ENCODE measurements at places on chromosomes 7 and 10. TPM values are rescaled to one million over a fixed set of nuclear protein-coding genes. Genes with fewer than 3 reads are reported as not detected.

DNA sequence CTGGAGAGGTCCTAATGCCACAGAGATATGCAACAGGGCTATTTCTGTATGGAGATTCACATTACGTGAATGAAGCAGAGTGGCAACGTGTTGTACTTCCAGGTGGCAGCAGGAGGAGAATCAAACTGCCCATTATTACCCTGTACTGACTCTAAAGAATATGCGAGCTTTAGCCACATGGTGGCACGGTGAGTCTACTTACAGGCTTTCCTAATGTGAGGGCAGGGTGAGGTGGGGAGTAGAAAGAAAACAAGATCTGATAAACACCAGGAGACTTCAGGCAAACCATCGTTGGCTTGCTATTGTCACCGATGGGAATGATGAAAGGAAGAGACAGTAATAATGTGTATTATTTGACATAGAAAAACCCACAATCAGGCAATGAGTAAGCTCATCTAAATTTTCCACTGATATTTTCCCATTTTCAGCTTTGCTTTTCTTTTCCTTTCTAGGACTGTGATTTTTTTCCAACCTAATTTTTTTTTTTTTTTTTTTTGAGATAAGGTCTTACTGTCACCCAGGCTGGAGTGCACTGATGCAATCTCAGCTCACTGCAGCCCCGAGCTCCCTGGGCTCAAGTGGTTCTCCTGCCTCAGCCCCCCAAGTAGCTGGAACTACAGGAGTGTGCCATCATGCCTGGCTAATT, 164.3 kb downstream of the BTAF1 start:
- peak; percentile 73 for DNase-seq

DNA sequence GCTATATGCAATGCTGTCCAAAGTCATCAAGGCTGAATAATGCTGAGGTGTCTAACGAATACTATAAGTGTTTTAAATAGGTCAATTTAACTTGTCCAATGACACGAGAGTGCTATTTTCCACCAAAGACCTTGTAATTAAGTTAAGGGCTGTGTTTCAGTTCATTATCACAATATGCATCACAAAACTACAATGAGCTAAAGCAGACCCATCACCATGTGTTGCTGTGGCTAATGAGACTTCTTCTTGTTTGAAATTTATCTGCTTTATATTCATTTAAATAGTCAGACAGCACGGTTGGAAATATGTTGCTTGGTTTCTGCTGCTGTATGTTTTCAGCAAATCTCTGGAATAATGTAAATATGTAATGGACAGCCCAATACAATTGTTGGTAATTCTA, 292.5 kb upstream of the VSTM2A start:
- no peak for DNase-seq

DNA sequence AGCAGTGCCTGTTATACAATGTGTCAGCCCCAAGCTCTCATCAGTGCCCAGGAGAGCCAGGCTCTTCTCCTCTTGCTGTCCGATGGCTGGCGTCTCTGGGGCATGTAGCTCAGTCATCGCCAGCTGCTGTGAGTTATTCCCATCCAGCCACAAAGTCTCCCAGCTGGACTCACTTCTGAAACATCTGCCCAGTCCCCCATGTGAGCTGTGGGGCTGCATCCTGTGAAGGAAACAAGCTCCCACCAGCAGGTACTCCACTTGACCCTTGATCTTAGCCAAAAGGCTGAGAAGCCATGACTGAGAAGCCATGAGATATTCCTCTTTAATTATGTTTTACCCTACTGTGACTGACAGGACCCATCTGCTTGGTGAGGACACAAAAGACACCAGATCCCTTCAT, 212.7 kb upstream of the IGFBP3 start:
- DNase-seq: no peak

DNA sequence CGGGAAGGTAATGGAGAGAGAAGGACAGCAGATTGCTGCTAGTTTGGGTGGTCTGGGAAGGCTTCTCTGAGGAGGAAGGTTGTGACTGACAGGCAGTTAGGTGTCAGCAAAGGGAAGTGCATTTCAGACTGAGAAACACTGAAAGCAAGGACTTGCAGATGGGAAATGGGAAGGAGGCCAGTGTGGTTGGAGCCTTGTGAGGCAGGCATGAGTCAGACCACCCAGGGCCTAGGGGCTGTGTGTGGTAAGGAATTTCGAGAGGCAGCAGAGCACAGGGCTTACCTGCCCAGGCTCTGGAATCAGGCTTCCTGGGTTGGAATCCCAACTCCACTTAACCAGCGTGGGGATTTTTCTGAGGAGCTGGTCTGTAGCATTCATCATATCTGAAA, 53.5 kb downstream of the NRF1 start:
- no peak for DNase-seq

DNA sequence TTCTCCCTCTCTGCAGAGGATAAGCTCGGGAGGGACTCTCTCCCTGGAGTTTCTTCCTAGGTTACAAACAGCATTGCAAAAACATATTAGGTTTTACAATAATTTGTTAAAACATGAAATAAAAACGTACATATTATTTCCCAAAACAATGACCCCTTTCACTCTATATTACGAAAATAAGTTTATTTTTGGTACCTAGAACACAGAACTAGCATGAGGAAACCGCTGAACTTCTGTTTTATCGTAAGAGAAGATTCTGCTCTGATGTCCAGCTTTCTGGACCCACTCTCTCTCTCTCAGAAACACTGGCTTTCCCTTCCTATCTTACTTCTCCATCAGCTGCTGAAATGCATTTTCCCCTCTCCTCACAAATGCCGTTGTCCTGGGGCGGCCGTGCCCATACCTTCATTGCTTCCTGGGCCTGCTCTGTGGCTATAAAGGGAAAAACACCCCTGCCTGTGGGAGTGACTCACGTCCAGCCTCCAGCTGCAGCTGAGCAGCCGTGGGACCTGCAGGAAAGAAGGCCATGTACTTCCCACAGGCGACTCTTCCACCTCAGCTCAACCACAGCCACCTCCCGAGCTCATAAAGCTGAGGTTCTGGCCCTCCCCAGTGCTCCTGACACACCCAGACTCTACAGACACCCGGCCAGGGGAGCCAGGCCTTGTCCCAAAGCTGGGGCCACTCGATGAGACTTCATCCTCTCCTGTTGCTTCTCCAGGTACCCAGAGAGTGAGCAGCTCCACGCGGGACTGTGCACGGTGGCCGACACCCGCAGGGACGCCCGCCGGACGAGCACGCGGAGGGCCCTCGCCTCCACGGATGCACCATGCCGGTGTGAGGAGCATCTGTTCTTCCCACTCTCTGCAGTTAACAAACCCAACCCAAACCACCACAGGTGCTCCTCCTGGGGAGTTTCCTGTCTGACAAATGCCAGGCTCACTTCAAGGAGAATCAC, 3.1 kb downstream of the GPER1 start:
- DNase-seq: no peak

DNA sequence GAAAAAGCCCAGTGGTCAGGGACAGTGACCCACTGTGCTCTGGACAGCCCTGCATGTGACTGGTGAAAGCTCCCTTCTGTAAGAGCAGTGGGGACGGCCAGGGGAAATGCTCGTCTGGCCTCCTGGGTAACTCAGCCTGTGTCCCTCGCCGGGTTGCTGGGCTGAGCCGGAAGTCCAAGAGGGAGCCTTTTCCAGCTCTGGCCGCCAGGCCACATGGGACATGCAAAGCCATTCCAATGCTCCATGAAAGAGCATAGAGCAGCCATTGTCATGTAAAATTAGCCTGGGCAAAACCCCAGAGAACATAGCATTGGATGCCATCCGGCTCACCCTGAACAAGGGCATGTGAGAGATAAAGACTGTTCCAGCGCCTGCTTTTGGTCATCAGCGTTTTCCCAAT, 64.9 kb upstream of the ADRB1 start:
- DNase-seq: no peak

GRCh38 chr10:105210546-105210945, 569.5 kb downstream of the SORCS3 start:
- no peak for DNase-seq

GRCh38 chr7:111605246-111605645, 43.0 kb upstream of the IMMP2L start:
- DNase-seq: no peak

DNA sequence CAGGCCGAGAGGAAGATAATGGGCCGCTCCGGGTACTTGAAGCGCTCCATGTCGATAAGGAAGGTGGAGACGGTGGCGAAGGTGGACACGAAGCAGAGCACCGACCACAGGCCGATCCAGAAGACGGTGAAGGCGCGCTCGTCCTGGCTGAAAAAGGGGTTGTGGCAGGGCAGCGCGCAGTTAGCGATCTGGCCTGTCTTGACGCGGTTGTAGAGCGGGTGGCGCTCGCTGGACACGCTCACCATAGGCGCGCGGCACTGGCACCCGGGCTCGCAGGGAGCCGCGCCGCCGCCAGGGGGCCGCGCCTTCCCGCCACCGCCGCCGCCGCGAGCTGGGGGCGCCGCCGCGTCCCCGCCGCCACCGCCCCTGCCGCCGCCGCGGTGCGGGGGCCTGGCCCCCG, 1.6 kb downstream of the FZD8 start:
- DNase-seq: peak; percentile 50

GRCh38 chr7:42070068-42070467, 166.9 kb downstream of the GLI3 start:
- DNase-seq: no peak

DNA sequence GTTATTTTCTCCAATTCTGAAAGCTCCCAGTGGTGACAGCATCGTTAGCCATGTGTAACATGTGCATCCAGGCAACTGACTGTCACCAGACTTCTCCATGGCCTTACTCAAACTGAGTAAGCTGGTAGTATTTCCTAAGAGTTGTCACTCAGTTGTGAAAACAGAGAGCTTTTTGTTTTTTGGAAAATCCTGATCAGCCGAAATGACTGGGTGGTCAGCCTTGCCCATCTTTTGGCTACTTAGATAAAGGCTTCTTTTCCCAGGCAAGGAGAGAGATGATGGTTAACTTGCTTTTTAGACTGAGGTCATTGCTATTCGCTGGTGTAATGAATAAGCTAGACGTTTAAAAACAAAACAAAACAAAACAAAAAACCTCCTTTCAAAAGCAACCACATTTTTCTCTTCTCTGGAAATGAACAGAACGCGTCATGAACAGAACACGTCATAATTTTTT, 159.5 kb upstream of the KLF14 start:
- DNase-seq: no peak

DNA sequence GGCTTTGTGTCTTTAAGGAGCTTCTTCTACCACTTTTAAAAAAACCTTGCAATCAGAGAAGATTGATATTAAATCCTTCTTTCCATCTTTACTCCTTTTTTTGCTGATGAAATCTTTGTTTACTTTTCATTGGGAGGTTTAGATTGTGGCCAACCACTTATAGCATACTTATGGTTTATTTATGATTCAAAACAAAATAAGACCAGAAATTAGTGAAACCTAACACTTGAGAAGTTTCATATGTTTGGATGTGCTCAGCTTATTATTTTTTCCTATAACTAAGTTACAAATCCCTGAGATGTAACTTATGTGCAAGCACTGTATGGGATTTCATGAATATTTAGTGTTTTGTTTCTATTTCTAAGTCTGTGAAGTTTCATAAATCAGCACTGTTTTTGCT, 13.5 kb upstream of the PRPS1L1 start:
- no peak for DNase-seq

GRCh38 chr7:84857336-84857735, 329.5 kb downstream of the SEMA3D start:
- no peak for DNase-seq

DNA sequence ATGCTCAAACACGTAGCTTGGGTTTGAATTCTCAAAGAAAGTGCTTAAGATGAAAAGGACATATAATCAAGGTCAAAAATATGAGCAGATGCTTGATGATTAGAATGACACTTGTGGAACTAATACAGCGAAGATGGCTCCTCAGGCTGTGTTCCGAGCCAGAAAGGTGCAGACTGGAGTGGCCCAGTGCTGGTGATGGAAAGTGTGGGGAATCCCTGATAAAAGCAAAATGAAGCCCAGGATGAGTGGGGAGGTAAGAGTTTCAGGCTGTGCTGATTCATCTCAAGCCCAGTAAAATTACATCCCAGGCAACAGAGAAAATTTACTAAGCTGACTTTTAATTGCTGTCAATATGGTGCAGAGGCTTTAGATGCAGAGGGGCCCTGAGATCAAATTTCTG, 77.8 kb upstream of the IKZF1 start:
- DNase-seq: no peak

DNA sequence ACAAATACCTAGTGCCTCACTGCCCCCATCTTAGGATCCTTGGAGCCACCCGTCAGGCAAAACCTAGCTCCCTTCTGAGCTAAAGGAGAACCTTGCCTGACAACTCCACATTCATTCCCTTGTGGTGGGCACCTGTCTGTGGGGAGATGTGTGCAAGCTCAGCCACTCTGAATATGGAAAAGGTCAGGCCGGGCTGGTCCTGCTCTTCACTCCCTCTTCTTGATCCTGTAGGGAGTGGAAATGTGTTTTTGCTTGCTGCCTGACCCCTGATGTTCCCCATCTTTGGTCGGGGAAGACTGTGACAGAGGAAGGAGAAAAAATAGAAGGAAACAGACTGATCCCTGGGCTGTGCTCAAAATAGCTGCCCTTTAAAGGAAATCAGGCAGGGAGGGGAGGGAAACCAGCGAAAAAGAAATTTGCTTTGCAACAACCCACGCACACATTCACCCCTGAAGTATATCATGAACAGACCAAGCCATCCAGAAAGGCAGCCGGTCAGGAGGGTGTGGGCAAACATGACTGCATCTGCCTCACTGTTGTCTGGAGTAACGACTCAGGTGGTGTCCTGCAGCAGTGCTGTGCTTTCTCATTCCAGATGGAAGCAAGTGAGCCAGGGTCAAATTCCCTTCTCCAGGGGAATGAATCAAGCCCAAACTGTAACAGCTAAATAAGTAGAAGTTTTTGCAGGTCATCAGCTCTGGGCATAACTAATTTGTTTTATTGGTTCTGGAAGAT, 74.0 kb downstream of the SCRN1 start:
- DNase-seq: peak; percentile 8

- DNase-seq: no peak
Observed at GRCh38 chr10:30026578-30026977, 32.8 kb downstream of the JCAD start.

DNA sequence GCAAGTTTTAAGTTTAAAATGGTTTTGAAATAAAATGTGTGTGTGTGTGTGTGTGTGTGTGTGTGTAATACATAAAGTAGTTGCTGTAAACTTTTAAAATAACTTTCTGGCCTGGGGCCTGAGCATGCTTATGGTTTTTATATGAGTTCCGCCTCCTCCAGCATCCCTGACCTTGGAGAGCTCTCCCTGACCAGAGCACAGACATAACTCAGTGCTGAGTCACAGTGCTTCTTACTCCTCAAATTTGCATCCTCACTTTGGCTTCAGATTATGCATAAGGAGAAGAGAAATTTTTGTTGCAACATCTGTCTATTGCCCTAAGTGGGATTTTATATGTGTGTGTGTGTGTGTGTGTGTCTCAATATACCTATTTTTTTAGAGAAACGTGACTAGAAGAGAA, 200.8 kb downstream of the ELMO1 start:
- peak; percentile 79 for DNase-seq

Gene PRLHR
- polyA plus RNA-seq: not detected

Gene EIF5AL1
- polyA plus RNA-seq: 2.9 TPM

Gene TMEM176B
- 17.4 TPM for polyA plus RNA-seq

Gene CALY
- not detected for polyA plus RNA-seq

Gene MMD2
- polyA plus RNA-seq: 0.16 TPM

Gene NKX2-3
- not detected for polyA plus RNA-seq

Gene IL6
- 0.30 TPM for polyA plus RNA-seq

Gene MCM7
- polyA plus RNA-seq: 72.8 TPM

Gene RNF133
- not detected for polyA plus RNA-seq

Gene TMEM184A
- 1.6 TPM for polyA plus RNA-seq

Gene PRKG1
- polyA plus RNA-seq: 335 TPM

Gene EVX1
- not detected for polyA plus RNA-seq

Gene HMX2
- not detected for polyA plus RNA-seq

Gene EN2
- polyA plus RNA-seq: 1.1 TPM

Gene TEX36
- polyA plus RNA-seq: not detected

Gene ZPBP
- polyA plus RNA-seq: not detected

Data from muscle of arm (tissue), 14 donors.